ENCODE measurements at places on chromosomes 6 and 20. TPM values are rescaled to one million over a fixed set of nuclear protein-coding genes. Genes with fewer than 3 reads are reported as not detected.

GRCh38 chr6:166655251-166655650 is 28.2 kb upstream of the RPS6KA2 start:
- no peak for DNase-seq

- no peak for DNase-seq
These were observed 80.6 kb upstream of the HIVEP1 start for GRCh38 chr6:11931296-11932035.

DNA sequence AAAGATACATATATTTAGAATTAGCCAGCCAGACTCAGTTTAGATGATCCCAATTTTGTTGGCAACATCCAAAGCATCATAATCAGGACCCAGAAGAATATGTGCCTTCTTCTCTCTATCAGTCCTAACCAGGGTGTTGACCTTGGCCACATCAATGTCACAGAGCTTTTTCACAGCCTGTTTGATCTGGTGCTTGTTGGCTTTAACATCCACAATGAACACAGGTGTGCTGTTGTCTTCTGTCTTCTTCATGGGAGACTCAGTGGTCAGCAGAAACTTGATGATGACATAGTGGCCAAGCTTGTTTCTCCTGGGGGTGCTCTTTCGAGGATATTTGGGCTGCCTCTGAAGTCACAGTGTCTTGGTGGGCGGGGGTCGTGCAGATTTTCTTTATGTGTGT is 84.9 kb downstream of the MKKS start:
- DNase-seq = no peak

- peak; percentile 54 for DNase-seq
These were observed 87.5 kb downstream of the SYNJ2 start for GRCh38 chr6:158068893-158069799.

DNA sequence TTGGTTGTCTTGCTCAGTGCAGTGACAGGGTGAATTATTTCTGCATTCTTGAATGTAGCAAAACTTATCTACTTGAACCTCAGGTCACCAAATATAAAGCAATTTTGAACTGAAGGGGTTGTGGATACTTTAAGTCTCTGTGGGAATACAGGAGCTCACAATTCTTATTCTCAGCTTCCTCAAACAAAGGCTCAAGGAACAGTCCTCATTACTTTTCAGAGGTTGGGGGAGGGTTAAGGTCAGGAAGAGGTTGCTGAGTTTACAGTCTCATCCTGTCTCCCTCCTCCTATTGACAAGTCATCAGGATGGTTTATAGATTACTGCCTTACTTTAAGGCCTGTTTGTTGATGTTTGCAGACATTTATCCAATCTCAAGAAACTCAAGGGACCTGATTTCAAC is 143.6 kb upstream of the SPACA1 start:
- no peak for DNase-seq

- DNase-seq = no peak
These were observed 18.0 kb downstream of the TREM1 start for GRCh38 chr6:41268478-41268877.

IP6K3 gene
- total RNA-seq = 0.19 TPM

C6orf15 gene
- total RNA-seq = not detected

ASIP gene
- total RNA-seq = not detected

MAFB gene
- 83.4 TPM for total RNA-seq

RIMS4 gene
- total RNA-seq = 0.88 TPM

MEI4 gene
- total RNA-seq = not detected

SYCP2 gene
- total RNA-seq = 2.8 TPM
